Prostate gland (tissue), 2 donors: ENCODE measurements at places on chromosomes 13 and 19. TPM values are rescaled to one million over a fixed set of nuclear protein-coding genes. Genes with fewer than 3 reads are reported as not detected.

- H3K27me3 ChIP-seq: no peaks in the 10 kb centered on the region
- H3K4me1 ChIP-seq: no peaks in the 10 kb centered on the region
- DNase-seq: no peak
- H3K4me3 ChIP-seq: no peak overlapping the region
These were observed 280.1 kb upstream of the TMTC4 start for GRCh38 chr13:100954430-100955305.

DNA sequence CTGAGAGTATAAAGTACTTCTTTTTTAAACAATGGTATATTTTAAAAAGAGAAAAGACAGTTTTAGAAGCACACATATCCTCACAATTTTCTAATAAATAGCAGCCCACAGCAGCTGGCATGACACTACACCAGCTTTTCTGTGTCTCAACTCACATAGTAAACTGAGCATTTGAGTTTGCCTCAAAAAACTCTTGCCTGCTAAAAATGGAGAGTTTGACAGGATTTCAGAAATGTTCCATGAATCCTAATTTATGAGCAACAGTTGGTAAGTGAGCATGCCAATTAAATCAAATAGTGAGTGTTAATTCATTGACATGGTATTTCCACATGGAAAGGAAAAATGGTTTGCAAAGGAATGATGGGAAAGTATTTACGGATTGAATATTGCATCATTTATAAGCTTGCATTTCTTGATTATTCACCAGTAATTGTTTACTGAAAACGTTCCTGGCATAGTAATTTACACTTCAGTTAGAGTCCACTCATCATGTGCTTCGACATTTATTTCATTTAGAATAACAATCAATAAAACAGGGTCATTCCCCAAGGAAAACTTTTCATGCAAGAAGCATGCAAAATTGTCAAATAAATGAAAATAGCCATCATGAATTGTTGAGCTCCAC, 323.0 kb downstream of the EFNB2 start:
- no peaks in the 10 kb centered on the region for H3K27me3 ChIP-seq
- no peak overlapping the region for H3K27ac ChIP-seq
- H3K4me3 ChIP-seq: no peak overlapping the region
- DNase-seq: no peak

ATP8B3 gene
- total RNA-seq: 4.7 TPM

GRCh38 chr13:25169356-25169755, 2.7 kb downstream of the AMER2 start:
- H3K27ac ChIP-seq: no peak overlapping the region
- no peak overlapping the region for H3K4me3 ChIP-seq
- no peak for DNase-seq
- H3K36me3 ChIP-seq: no peaks in the 10 kb centered on the region
- no peaks in the 10 kb centered on the region for H3K4me1 ChIP-seq

- peak overlapping the region; percentile 55 for H3K27ac ChIP-seq
- no peak for DNase-seq
- H3K4me3 ChIP-seq: no peak overlapping the region
- H3K27me3 ChIP-seq: no peaks in the 10 kb centered on the region
- peaks cover 49% of the 10 kb centered on the region for H3K4me1 ChIP-seq
These were observed 47.9 kb upstream of the EPHX3 start for GRCh38 chr19:15280048-15280725.

GRCh38 chr19:52692431-52693008, 42.3 kb downstream of the ZNF611 start:
- no peaks in the 10 kb centered on the region for H3K27me3 ChIP-seq
- H3K4me3 ChIP-seq: no peak overlapping the region
- no peak overlapping the region for H3K27ac ChIP-seq
- H3K4me1 ChIP-seq: no peaks in the 10 kb centered on the region
- DNase-seq: no peak

RNF17 gene
- total RNA-seq: 16.4 TPM

CCDC70 gene
- not detected for total RNA-seq

TNFSF9 gene
- 4.5 TPM for total RNA-seq

GRCh38 chr13:101697745-101698144, 245.3 kb downstream of the ITGBL1 start:
- DNase-seq: no peak
- no peak overlapping the region for H3K4me3 ChIP-seq
- no peaks in the 10 kb centered on the region for H3K4me1 ChIP-seq
- H3K36me3 ChIP-seq: no peaks in the 10 kb centered on the region
- no peak overlapping the region for H3K27ac ChIP-seq

GRCh38 chr13:46182491-46182877, 507 bp upstream of the LCP1 start:
- H3K36me3 ChIP-seq: no peaks in the 10 kb centered on the region
- H3K27me3 ChIP-seq: no peaks in the 10 kb centered on the region
- no peaks in the 10 kb centered on the region for H3K4me1 ChIP-seq
- peak overlapping the region; percentile 40 for H3K27ac ChIP-seq

DNA sequence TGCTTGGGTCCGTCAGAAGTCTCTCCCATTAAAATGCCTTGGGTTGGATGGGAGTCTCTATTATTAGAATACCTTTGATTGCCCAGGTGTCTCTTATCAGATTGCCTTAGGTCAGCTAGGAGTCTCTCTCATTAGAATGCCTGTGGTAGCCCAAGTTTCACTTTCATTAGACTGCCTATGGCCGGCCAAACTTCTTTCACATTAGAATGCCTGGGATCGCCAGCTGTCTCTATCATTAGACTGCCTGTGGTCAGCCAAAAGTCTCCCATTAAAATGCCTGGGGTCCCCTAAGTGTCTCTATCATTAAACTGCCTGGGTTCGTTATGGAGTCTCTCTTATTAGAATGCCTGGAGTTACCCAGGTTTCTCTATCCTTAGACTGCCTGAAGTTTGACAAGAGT, 1476.7 kb downstream of the UQCRFS1 start:
- DNase-seq: no peak
- no peak overlapping the region for H3K4me3 ChIP-seq
- no peaks in the 10 kb centered on the region for H3K27me3 ChIP-seq
- H3K4me1 ChIP-seq: no peaks in the 10 kb centered on the region
- H3K36me3 ChIP-seq: no peaks in the 10 kb centered on the region

TPM4 gene
- 379 TPM for total RNA-seq

- H3K4me3 ChIP-seq: no peak overlapping the region
- no peak overlapping the region for H3K27ac ChIP-seq
- H3K4me1 ChIP-seq: no peaks in the 10 kb centered on the region
- H3K36me3 ChIP-seq: no peaks in the 10 kb centered on the region
- DNase-seq: no peak
These were observed 262.4 kb upstream of the SPRY2 start for GRCh38 chr13:80603351-80603750.

DNA sequence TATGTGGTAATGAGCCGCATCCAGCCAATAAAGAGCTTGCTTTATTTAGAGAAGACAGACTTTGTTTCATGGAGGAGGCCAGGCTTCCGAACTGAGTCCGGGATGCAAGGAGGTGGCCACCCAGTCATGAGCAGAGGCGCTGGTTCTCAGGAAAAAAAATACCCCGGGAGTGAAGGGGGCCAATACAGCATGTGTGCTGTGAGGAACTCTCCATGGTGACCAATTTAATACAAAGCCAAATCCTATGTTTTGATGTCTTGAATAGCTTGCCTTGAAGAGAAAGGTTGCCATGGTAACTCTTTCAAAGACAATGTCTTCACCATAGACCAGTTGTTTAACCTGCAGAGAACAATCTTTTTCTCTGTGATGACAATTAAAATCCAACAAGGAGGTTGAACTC, 43.4 kb upstream of the PDCD5 start:
- H3K4me1 ChIP-seq: no peaks in the 10 kb centered on the region
- no peaks in the 10 kb centered on the region for H3K27me3 ChIP-seq
- DNase-seq: no peak
- H3K27ac ChIP-seq: no peak overlapping the region

- no peak overlapping the region for H3K4me3 ChIP-seq
- H3K36me3 ChIP-seq: no peaks in the 10 kb centered on the region
- no peak overlapping the region for H3K27ac ChIP-seq
- no peak for DNase-seq
- no peaks in the 10 kb centered on the region for H3K27me3 ChIP-seq
These were observed 8.9 kb upstream of the ZNF507 start for GRCh38 chr19:32336259-32337083.

DNA sequence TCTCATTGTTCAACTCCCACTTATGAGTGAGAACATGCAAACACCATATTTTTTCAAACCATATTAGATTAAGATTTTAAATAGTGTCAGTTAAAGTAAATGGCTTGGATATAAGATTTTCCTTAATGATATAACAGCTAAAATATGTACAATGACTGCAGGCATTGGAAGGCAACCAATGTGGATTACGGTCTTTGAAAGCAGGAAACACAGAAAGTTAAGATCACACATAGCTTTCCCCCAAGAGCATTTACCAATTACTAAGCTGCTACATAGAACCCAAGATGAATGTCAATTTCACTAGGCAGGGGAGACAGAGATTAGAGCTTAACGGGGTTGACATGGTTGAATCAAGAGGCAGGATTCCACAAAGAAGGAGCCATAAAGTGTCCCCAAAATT, 173.2 kb upstream of the TRPC4 start:
- no peak overlapping the region for H3K27ac ChIP-seq
- H3K4me3 ChIP-seq: no peak overlapping the region
- H3K36me3 ChIP-seq: no peaks in the 10 kb centered on the region
- no peaks in the 10 kb centered on the region for H3K27me3 ChIP-seq
- H3K4me1 ChIP-seq: no peaks in the 10 kb centered on the region

DNA sequence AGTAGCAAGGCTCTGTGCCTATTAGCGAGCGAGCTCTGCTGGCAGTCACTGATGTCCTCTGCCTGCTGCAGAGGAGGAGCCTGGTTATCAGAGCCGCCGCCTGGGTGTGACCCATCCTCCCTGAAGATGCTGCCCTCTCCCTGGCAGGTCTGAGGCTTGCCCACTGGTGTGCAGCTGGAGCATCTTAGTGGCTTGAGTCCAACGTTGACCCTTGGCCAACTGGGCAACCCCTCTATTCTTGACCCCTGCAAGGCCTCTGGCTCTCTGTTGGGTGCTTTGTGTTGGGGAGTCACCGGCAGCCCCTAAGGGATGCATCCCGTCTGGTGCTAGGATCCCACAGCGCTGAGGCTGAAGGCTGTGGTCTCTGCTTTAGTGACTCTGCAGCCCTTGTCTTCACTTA, 277.9 kb upstream of the SOX1 start:
- no peak overlapping the region for H3K27ac ChIP-seq
- no peaks in the 10 kb centered on the region for H3K4me1 ChIP-seq
- no peak for DNase-seq
- H3K4me3 ChIP-seq: no peak overlapping the region
- H3K36me3 ChIP-seq: no peaks in the 10 kb centered on the region

PTH2 gene
- total RNA-seq: not detected

- no peak for DNase-seq
- H3K4me1 ChIP-seq: no peaks in the 10 kb centered on the region
- no peak overlapping the region for H3K4me3 ChIP-seq
- H3K36me3 ChIP-seq: no peaks in the 10 kb centered on the region
These were observed 3.9 kb upstream of the TMPRSS9 start for GRCh38 chr19:2356036-2356646.

DNA sequence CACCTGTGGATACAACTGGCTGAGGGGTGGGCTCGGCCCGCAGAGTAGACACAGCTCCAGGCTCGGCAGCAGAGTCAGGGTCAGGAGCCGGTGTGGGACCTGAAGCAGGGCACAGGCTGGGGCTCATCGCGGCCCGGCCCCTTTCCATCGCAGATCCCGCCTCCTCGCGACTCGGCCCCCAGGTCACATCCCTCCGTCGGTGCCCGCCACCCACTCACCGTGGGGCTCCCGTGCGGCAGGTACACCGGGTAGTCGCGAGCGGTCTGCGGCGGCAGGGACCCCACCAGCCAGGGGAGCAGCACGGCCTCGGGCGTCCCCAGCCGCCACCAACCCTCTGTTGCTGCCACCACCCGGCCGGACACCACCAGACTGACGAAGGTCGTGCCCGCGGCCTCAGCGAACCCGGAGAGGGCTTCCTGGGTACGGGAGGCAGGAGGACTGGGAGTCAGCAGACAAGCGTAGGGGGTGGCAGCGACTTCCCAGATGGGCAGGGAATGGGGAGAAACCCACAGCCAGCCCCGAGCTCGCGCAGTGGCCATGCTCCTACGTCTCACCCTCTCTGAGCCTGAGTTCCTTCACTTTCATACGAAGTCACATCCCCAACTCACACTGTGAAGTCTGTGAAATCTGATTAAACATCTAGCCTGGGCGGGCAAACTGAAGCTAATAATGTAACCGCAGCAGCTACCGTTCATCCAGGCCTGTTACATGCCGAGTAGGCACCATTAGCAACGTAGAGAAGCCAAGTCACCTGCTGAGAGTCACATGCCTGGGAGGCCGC, 3.7 kb downstream of the FUZ start:
- H3K36me3 ChIP-seq: no peaks in the 10 kb centered on the region
- H3K4me3 ChIP-seq: peak overlapping the region; percentile 43
- peaks cover 6% of the 10 kb centered on the region for H3K4me1 ChIP-seq
- DNase-seq: peak; percentile 32
- H3K27ac ChIP-seq: peak overlapping the region; percentile 80

- DNase-seq: no peak
- H3K36me3 ChIP-seq: no peaks in the 10 kb centered on the region
- peaks cover 43% of the 10 kb centered on the region for H3K27me3 ChIP-seq
- no peak overlapping the region for H3K4me3 ChIP-seq
- no peak overlapping the region for H3K27ac ChIP-seq
These were observed 5.7 kb downstream of the SHISA7 start for GRCh38 chr19:55437410-55437809.

KLK1 gene
- total RNA-seq: 45.2 TPM

- peaks cover 11% of the 10 kb centered on the region for H3K4me1 ChIP-seq
- peak overlapping the region; percentile 84 for H3K27ac ChIP-seq
- no peak for DNase-seq
- peak overlapping the region; percentile 13 for H3K4me3 ChIP-seq
These were observed 97.1 kb downstream of the SIPA1L3 start for GRCh38 chr19:38004186-38004520.

DNA sequence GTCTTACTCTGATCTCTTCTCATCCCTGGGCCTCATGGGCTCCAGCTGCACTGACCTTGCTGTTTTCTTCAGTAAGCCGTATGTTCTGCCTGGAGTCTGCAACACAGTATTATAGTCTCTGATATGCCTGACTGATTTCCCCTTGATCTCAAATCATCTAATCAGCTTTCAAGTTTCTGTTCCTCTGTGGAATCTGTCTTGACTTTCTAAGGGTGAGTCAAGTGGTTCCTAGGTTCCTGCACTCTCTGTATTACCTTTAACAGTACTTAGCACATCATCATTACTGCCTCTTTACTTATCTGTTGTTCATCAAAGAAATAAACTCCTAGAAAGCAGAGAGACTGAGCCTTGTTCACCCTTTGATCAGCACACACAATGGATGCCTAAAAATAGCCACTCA, 350.7 kb downstream of the LMO7 start:
- no peak for DNase-seq
- no peak overlapping the region for H3K4me3 ChIP-seq
